ENCODE measurements at places on chromosomes 2 and 18. TPM values are rescaled to one million over a fixed set of nuclear protein-coding genes. Genes with fewer than 3 reads are reported as not detected.
A peak's percentile ranks its signal among the peaks of the same experiment; 100 is the strongest.

The C2orf72 gene
- polyA plus RNA-seq, result not detected

GRCh38 chr2:178328037-178328436 lies 122.9 kb downstream of the PRKRA start:
- no peak for DNase-seq
- H3K27me3 ChIP-seq, result peaks cover 5% of the 10 kb centered on the region
- no peak overlapping the region for H3K4me3 ChIP-seq
- no peaks in the 10 kb centered on the region for H3K4me1 ChIP-seq
- no peaks in the 10 kb centered on the region for H3K36me3 ChIP-seq
- H3K27ac ChIP-seq, result no peak overlapping the region

DNA sequence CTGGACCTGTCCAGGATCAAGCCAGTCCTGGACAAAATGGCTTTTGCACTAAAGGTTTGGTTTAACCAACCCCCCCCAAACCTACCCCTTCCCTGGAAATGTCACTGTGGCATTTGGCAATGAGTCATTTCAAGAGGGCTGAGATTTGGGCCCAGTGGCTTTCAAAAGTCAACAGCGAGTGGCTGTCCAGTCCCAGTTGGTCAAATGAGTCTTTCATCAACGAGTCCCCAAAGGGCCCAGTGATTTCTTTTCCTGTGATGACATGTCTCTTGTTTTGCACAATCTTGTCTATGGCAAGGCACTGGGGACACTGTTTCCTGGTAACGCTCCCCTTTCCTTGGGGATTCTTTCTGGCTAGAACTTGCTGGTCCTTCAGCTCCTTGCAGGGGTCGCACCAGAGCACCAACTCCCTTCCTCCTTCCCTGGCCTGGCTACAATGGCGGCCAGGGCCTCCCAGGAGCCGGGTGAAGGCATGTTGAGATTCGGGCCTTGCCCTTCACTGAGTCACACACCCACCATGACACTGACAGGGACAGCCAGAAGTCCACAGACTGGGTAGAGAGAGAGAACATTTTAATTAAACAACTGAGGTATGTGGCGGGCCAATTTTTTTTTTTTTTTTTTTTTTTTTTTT lies 87.2 kb downstream of the SMAD7 start:
- no peak overlapping the region for H3K4me3 ChIP-seq
- H3K36me3 ChIP-seq, result no peaks in the 10 kb centered on the region
- no peaks in the 10 kb centered on the region for H3K27me3 ChIP-seq
- DNase-seq, result no peak
- H3K4me1 ChIP-seq, result peaks cover 9% of the 10 kb centered on the region

- H3K36me3 ChIP-seq, result no peaks in the 10 kb centered on the region
- DNase-seq, result no peak
- H3K4me1 ChIP-seq, result no peaks in the 10 kb centered on the region
- H3K27me3 ChIP-seq, result no peaks in the 10 kb centered on the region
- H3K4me3 ChIP-seq, result no peak overlapping the region
Observed at GRCh38 chr2:162574615-162575452, 230.9 kb downstream of the GCA start.

DNA sequence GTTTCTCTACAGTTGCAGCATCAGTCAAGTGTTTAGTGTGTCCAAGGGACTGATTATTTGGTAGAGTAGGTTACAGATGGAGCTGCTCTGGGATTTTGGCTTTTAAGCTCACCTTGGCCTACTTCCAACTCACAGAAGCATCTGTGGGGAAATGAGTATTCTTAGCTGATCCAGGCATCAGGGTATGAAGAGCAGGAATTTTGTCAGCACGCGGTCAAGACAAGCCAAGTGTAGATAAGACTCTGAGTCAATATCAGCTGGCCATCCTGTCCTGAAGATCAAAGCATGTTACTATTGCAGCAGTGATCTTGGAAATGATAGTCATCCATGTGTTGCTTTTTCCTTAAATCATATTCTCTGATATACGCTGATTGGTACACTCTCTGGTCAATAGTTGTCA lies 24.4 kb downstream of the SERPINB4 start:
- no peak overlapping the region for H3K4me3 ChIP-seq
- H3K36me3 ChIP-seq, result no peaks in the 10 kb centered on the region
- no peaks in the 10 kb centered on the region for H3K4me1 ChIP-seq
- no peak for DNase-seq
- H3K27me3 ChIP-seq, result no peaks in the 10 kb centered on the region

The WDCP gene
- polyA plus RNA-seq, result 5.3 TPM

- no peaks in the 10 kb centered on the region for H3K36me3 ChIP-seq
- H3K4me3 ChIP-seq, result no peak overlapping the region
- no peaks in the 10 kb centered on the region for H3K27me3 ChIP-seq
- no peaks in the 10 kb centered on the region for H3K4me1 ChIP-seq
Observed at GRCh38 chr18:79542876-79543750, 136.5 kb upstream of the CTDP1 start.

DNA sequence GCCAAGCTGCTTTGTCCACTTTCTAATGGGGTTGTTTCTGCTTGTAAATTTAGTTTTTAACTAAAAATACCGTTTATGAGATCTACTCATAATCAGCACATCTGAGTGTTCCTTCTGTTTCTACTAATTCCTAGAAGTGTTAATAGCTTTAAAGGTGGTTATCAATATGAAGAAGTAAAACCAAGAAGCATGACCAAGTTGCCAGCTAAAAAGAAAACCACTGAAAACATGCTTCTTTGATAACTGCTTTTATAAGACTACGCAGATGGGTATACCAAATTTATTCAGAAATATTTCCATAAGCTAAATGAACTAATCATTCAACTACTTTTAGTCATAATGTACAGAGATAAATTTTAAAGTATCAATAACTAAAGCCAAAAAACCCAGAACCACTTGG lies 101.8 kb downstream of the C2orf74 start:
- H3K36me3 ChIP-seq, result peaks cover 46% of the 10 kb centered on the region
- H3K4me3 ChIP-seq, result no peak overlapping the region
- H3K27me3 ChIP-seq, result no peaks in the 10 kb centered on the region
- H3K4me1 ChIP-seq, result no peaks in the 10 kb centered on the region

GRCh38 chr2:109659396-109660045 lies 45.4 kb downstream of the SOWAHC start:
- H3K27me3 ChIP-seq, result peaks cover 9% of the 10 kb centered on the region
- H3K4me1 ChIP-seq, result no peaks in the 10 kb centered on the region
- no peak overlapping the region for H3K27ac ChIP-seq
- H3K4me3 ChIP-seq, result no peak overlapping the region
- H3K36me3 ChIP-seq, result no peaks in the 10 kb centered on the region

The RNMT gene
- polyA plus RNA-seq, result 52.8 TPM

The GPR17 gene
- not detected for polyA plus RNA-seq

GRCh38 chr2:60552851-60553494 lies 481 bp downstream of the BCL11A start:
- H3K27me3 ChIP-seq, result peaks cover 29% of the 10 kb centered on the region
- H3K4me1 ChIP-seq, result peaks cover 84% of the 10 kb centered on the region
- no peaks in the 10 kb centered on the region for H3K36me3 ChIP-seq

The OTOS gene
- polyA plus RNA-seq, result not detected

GRCh38 chr2:133951209-133951608 lies 302.7 kb upstream of the MGAT5 start:
- no peaks in the 10 kb centered on the region for H3K36me3 ChIP-seq
- DNase-seq, result no peak
- no peak overlapping the region for H3K27ac ChIP-seq
- H3K4me1 ChIP-seq, result no peaks in the 10 kb centered on the region

DNA sequence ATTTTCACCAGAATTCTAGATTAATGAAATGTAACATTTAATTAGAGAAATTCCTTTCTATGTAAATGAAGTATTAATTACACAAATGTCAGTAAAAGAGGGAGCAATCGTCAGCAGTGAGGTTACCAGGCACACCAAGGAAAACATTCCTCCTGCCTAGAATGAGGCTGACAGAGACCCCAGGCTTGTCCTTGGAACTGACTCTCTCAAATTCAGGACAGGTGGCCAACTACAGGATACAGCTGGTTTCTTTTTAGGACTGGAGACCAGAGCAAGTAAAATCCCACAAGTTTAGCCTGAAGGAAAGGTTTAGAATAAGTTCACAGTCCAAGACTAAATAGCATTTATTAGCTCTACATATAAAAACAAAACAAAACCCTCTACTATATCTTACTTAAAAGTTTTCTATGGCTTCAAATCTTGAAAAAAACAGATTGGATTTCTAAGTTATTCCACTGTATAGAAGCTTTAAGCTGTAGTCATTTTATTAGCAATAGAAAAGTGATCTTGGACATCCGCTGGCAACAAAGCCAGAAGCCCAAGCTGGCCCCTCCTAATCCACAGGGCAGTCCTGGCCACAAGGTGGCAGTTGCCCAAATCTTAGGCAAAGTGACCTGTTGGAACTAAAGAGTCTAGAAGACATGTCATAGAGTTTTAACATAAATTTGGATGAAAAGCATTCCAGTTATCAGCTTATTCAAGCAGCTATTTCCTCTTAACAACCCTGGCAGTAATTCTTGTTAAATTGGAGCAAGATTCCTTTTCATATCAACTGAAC lies 81.0 kb downstream of the SP3 start:
- no peak overlapping the region for H3K4me3 ChIP-seq
- peaks cover 18% of the 10 kb centered on the region for H3K27me3 ChIP-seq
- peak; percentile 24 for DNase-seq
- no peak overlapping the region for H3K27ac ChIP-seq

The NEU2 gene
- polyA plus RNA-seq, result not detected

DNA sequence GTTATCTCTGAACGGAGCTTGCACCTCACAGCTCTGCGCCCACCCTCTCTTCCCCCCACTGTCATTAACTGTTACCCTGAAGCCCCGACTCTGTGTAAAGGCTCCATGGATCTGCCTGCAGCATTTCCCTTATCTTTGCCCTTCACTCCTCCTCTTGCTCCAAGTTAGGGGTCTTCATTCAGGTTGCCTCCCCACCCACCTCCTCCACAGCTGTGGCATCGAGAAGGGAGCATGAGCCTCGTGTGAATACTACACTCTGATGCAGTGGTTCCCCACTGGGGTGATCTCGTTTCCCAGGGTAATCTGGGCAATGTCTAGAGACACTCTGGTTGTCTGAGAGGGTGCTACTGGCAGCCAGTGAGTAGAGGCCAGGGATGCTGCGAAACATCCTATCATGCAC lies 51.4 kb downstream of the REEP1 start:
- DNase-seq, result no peak
- no peak overlapping the region for H3K4me3 ChIP-seq
- no peaks in the 10 kb centered on the region for H3K4me1 ChIP-seq

DNA sequence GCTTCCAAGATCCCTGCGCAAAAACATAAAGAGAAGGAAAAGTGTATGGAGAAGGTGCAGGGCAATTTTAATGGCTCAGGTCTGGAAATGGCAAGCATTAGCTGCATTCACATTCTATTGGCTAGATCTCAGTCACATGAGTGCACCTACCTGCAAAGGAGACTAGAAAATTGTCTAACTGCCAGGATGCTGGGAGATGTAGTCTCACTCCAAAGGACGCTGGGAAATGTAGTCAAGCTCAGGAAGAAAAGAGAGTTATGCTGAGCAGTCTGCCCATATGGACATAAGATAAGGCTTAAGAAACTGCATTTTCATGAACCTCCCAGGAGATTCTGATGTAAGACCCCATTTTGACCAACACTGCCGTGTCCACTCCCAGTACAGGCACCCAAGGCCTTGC lies 9.5 kb upstream of the KLHL29 start:
- peaks cover 6% of the 10 kb centered on the region for H3K27me3 ChIP-seq
- H3K4me1 ChIP-seq, result no peaks in the 10 kb centered on the region
- H3K4me3 ChIP-seq, result no peak overlapping the region
- H3K36me3 ChIP-seq, result no peaks in the 10 kb centered on the region
- H3K27ac ChIP-seq, result no peak overlapping the region

The TCF4 gene
- 1.1 TPM for polyA plus RNA-seq

GRCh38 chr18:75350512-75350839 lies 77.0 kb downstream of the SMIM21 start:
- no peaks in the 10 kb centered on the region for H3K27me3 ChIP-seq
- H3K27ac ChIP-seq, result no peak overlapping the region
- H3K4me1 ChIP-seq, result no peaks in the 10 kb centered on the region
- DNase-seq, result no peak
- no peaks in the 10 kb centered on the region for H3K36me3 ChIP-seq

The FRZB gene
- not detected for polyA plus RNA-seq

DNA sequence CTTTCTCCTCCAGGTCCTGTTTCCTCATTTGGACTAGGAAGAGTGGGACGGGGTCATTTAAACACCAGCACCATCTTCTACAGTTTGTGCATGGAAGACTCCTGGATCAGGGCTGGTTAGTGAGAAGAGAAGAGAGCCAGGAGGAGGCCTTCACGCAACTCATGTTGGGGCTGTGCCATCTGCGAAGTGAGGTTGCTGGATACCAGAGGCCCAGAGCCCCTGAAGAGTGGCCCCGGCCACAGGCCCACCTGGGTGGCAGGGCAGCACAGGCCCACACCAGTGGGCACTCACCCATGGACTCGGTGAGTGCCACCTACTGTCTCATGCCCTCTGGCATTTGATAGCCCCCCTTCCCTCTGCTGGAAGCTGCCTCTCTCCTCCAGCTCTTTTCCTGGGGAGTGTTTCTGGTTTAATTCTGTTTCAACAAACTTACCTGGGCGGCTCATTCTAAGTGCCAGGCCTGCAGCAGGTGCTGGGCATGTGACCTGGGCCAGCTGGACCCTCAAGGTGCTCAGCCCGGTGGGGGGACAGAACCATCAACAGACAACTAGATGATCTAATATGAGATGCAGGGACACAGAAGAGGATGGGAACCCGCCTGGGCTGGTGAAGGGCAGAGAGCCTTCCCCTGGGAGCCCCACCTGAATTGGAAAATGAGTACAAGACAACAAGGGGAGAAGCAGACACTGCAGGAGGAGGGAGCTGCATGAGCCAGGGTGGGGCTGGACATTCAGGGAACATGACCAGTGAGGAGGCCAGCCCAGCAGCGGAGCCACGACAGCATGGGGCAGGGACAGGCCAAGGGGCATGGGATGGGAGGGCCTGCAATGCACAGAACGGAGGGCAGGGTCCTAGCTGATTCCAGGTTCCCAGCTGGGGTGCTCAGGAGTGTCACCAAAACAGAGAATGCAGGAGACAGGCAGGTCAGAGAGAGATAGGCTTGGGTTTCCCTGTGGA lies 70.6 kb downstream of the MARCO start:
- H3K4me3 ChIP-seq, result no peak overlapping the region
- no peaks in the 10 kb centered on the region for H3K36me3 ChIP-seq
- no peak for DNase-seq
- no peak overlapping the region for H3K27ac ChIP-seq

DNA sequence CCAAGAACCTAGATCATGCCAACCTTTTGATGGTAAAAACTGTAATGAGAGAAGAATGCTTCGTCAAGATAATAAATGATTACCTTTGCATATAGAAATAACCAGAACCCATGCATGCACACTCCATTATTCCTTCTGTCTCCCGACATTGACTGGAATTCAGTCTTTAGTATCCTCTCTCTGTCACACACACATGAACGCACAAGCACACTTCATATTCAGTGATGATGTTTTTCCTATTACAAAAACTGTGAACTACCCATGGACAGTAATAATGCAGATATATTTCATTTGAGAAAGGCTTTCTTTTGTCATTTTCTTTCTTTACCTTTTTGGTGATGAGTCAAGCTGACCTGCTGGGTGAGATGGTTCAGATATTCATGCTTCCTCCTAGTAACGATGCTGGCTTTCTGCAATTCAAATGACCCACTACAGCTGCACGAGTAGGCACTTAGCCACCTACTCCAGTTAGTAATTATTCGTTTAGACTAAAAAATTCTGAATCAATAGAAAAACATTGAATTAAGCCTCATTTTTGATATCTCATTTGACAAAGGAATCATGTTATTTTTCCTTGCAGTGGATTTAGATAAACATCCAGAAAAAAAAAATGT lies 382.2 kb downstream of the TGIF1 start:
- no peak overlapping the region for H3K27ac ChIP-seq
- H3K36me3 ChIP-seq, result no peaks in the 10 kb centered on the region
- no peaks in the 10 kb centered on the region for H3K27me3 ChIP-seq
- H3K4me3 ChIP-seq, result no peak overlapping the region
- H3K4me1 ChIP-seq, result no peaks in the 10 kb centered on the region

- H3K36me3 ChIP-seq, result no peaks in the 10 kb centered on the region
- no peak overlapping the region for H3K27ac ChIP-seq
- H3K27me3 ChIP-seq, result no peaks in the 10 kb centered on the region
- H3K4me1 ChIP-seq, result peaks cover 11% of the 10 kb centered on the region
- DNase-seq, result no peak
Observed at GRCh38 chr2:195500879-195501278, 156.1 kb upstream of the SLC39A10 start.

The TEX51 gene
- polyA plus RNA-seq, result not detected

Data from CD4-positive, CD25-positive, alpha-beta regulatory T cell (primary cell).